ENCODE measurements at places on chromosomes 7 and 10. TPM values are rescaled to one million over a fixed set of nuclear protein-coding genes. Genes with fewer than 3 reads are reported as not detected.

DNA sequence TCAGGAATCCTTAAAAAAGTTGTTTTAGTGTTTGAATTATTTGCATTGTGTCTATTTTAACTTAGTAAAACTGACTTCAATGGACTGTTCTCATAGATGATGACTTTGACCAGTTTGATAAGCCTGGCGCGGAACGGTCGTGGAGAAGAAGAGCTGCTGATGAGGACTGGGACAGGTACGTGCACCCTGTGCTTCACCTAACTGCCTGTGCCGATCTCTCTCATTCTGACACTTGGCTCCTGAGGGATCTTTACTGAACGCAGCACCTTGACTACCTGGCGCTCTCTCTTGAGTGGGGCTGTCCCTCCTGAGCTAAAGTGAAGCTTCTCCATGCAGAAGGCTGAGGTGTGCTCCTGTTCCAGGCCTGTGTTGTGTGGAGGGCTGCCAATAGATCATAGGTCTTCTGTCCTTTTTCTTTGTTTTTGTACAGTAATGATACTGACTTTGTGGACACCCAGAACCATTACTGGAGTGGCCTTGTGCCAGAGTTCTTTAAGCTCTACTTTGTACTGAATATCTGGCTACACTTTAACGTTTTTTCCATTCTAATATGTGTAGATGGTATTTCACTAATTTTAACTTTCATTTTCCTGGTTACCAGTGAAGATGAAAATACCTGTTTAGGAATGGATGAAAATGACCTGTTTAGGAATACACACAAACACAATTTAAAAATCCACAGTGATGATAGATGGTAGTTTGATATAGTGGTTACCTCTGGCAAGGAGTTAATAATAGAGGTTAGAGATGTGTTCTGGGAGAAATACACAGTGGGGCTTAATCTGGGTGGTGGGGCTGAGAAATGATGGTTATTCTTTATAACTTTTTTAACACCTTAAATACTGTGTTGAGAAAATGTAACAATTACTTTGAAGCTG, 20.9 kb downstream of the RBM33 start:
- no peak for DNase-seq

NUP205 gene
- total RNA-seq = 45.0 TPM

ZNF804B gene
- total RNA-seq = not detected

GRCh38 chr7:114150689-114151088, 231.9 kb upstream of the PPP1R3A start:
- DNase-seq = no peak

HYAL4 gene
- under 0.01 TPM for total RNA-seq

Data from bronchial epithelial cell (primary cell).